ENCODE measurements at places on chromosomes 11 and 22.

DNA sequence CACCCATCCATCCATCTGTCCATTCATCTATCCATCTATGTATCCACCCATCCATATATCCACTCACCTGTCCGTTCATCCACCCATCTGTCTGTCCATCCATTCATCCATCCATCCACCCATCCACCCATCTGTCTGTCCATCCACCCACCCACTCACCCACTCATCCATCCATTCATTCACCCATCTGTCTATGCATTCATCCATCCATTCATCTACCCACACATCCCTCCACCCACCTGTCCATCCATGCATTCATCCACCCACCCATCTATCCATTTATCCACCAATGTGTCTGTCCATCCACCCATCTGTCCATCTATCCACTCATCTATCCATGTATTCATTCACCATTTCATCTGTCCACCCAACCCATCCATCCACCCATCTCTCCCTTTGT, 33.3 kb downstream of the NADSYN1 start:
- no peak for DNase-seq

DNA sequence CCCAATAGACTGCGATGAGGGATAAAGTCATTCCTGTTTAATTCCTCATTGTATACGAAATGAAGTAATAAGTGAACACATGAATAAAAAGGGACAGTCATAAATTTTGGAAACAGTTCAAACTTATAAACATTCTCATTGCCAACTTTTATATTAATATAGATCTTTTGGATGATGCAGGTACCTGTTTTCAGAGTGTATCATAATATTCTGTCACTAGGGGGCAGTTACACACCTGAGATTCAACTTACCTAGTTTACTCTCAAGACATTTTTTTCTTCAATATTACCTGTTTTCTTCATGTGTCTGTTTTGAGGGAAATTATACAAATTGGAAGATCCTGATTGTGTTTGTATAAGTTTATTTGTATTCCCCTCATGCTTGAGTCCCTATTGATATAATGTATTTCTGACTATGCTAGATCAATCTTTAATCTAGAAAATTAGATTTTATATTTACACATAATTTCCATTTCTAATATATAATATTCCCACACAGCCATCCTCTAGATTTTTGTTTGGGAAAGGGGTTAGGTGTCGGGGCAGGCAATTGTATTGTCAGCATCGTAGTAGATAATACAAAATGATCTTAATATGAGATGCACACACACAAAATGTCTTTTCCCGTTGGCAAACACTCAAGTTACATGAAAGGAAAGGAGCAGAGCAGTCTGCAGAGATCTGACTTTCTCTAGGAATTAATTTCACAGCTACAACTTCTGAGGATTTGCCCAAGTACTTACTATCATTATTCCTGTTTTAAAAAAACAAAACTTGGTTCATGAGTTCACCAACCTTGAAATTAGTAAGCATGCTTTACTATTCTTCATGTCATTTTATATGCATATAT, 18.4 kb downstream of the FDX1 start:
- no peak for DNase-seq

- no peak for DNase-seq
Observed at GRCh38 chr11:38553148-38553547, 1955.1 kb upstream of the RAG2 start.

- DNase-seq = no peak
Observed at GRCh38 chr11:111379602-111380136, 594 bp upstream of the POU2AF1 start.

DNA sequence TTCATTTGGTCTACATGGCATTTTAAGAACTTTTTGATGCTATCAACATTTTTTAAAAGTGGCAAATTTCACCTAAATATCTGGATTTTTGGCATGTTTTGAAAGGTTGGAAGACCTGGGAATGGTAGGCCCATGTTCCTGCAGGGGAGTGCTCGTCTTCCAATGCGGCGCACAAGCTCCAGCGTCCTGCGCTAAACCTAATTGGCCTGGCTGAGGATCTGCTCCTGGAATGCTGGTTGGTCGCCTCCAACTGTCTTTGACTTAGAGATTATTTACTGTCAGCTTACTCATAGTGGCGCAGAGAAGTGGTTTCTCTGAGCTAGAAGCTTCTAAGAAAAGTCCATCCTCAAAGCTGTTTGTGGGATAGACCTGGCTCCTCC, 626 bp upstream of the LIMK2 start:
- DNase-seq = no peak

GRCh38 chr11:70862093-70862492, 390.3 kb downstream of the SHANK2 start:
- DNase-seq = no peak

DNA sequence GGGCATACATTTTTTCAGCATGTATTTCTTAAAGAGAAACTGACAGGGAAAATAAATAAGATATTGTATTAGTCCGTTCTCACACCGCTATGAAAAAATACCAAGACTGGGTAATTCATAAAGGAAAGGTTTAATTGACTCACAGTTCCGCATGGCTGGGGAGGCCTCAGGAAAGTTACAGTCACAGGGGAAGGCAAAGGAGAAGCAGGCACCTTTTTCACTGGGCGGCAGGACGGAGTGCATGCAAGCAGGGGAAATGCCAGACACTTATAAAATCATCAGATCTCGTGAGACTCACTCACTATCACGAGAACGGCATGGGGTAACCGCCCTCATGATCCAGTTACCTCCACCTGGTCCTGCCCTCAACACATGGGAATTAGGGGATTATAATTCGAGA, 44.2 kb downstream of the PPFIA1 start:
- DNase-seq = no peak

- peak; percentile 3 for DNase-seq
Observed at GRCh38 chr11:36492724-36493304, 17.3 kb downstream of the TRAF6 start.

GRCh38 chr22:45497351-45498145, 5.1 kb upstream of the FBLN1 start:
- DNase-seq = no peak
